ENCODE measurements at places on chromosomes 13 and 19. TPM values are rescaled to one million over a fixed set of nuclear protein-coding genes. Genes with fewer than 3 reads are reported as not detected.

ADGRE2 gene
- total RNA-seq, result not detected

KLK2 gene
- total RNA-seq, result not detected

TICAM1 gene
- 0.96 TPM for total RNA-seq

NKPD1 gene
- 0.39 TPM for total RNA-seq

TSKS gene
- total RNA-seq, result not detected

CD22 gene
- total RNA-seq, result not detected

ZBTB32 gene
- total RNA-seq, result not detected

NKG7 gene
- total RNA-seq, result not detected

PLK5 gene
- not detected for total RNA-seq

DLL3 gene
- 17.9 TPM for total RNA-seq

LILRB1 gene
- not detected for total RNA-seq

CBARP gene
- total RNA-seq, result 26.2 TPM

ZDHHC20 gene
- total RNA-seq, result 65.2 TPM

SYNGR4 gene
- total RNA-seq, result not detected

ZNF837 gene
- total RNA-seq, result 5.0 TPM

Measured in neural crest cell (in vitro differentiated cells).